ENCODE measurements at places on chromosomes 3 and 15.

DNA sequence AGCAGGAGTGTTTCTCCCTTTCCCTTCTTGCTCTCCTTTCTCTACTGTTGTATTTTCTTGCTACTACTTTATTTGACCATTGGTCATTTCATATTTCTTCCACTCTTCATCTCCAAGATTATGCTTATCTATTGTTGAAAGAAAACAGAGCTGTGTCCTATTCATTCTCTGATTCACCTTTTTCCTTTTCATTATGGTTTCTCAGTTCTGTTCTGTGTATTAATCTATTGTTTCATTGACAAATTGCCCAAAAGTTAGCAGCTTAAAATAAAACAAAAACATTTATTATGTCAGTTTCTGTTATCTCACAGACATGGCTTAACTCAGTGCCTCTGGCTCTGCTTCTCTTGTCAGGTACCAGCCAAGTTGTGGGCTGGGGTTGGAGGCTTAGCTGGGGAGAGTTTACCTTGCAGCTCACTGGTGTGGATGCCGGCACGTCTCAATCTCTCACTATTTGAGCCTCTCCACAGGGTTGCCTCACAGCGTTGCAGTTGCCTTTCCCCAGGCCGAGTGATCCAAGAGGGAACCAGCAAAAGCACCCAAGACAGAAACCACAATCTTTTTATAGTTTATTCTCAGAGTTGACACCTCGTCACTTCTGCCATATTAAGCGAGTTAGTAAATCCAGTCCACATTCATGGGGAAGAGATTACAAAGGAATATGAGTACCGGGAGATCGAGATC, 36.9 kb upstream of the FILIP1L start:
- no peak for DNase-seq

GRCh38 chr3:111715911-111716523, 120.9 kb upstream of the ZBED2 start:
- peak; percentile 62 for DNase-seq

DNA sequence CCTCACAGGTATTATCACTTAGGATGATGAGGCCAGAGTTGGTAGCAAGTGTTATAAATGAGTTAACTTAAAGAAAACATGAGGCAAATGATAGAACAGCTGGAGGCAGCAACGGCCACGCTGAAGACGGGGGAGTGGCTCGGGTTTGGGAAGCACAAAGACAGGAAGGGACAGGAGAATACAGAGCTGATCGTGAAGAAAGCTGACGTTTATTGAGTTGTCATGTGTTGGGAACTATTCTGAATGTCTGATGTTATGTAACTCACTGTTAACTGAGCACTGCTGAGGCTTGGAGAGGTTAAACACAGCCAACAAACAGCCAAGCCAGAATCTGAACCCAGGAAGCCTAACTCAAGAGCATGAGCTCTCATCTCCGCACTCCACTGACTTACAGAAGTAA, 42.3 kb downstream of the FGD5 start:
- no peak for DNase-seq

GRCh38 chr3:179436517-179436916, 14.8 kb downstream of the GNB4 start:
- DNase-seq, result no peak

DNA sequence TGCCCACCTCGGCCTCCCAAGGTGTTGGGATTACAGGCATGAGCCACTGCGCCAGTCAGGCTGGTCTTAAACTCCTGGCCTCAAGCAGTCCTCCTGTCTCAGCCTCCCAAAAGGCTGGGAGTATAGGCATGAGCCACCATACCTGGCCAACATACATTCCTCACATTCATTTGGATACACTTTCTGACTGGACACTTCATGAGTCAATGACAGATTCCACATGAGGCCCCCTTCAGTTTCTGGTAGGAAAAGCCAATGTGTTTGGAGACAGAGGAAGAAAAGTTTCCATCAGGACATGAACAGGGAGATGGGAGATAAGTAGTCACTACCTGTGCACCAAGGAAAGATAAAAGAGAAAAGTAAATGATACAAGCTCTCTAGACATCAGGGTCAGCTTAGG, 49.4 kb upstream of the GSK3B start:
- peak; percentile 43 for DNase-seq

- no peak for DNase-seq
Measured at GRCh38 chr3:88385090-88385489, 235.3 kb downstream of the C3orf38 start.

DNA sequence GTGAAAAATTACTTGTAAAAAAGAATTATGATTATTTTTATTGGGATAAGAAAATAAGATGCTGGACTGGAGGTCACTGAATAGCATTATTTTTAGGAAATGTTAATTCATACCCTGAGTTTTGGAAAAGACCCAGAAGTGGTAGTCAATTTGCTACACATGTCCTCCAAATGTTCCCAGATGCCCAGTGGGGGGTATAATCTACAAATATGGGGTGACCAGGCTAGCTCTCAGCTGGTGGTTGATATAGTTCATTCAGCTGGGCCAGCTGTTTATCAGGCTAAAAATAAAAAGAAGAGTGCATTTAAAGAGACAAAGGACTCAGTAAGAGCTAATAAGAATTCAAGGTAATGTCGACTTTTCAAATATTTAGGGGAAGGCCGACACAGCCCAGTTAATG, 402.0 kb upstream of the GOLIM4 start:
- no peak for DNase-seq

DNA sequence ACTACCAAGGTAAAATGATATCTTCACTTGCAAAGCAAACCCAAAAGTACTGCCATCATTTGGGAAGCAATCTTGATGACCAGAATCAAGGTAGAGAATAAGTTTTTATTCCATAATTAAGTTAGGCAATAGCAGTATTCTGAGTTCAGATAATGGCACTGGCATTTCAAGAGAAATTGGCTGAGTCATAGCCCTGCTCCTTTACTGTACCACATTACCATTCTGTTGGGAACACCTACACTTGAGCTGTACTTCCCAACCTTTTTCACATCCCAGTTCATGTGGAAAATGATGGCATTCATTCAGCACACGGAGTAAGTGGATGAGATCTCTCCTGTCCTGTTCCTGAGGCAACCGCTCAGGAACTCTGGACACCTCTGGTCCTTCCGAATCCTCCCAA, 311.6 kb upstream of the TPRG1 start:
- no peak for DNase-seq

GRCh38 chr15:74429781-74430400, 3.9 kb downstream of the SEMA7A start:
- DNase-seq, result no peak

- no peak for DNase-seq
Measured at GRCh38 chr3:117665296-117665695, 955.7 kb downstream of the TUSC7 start.

DNA sequence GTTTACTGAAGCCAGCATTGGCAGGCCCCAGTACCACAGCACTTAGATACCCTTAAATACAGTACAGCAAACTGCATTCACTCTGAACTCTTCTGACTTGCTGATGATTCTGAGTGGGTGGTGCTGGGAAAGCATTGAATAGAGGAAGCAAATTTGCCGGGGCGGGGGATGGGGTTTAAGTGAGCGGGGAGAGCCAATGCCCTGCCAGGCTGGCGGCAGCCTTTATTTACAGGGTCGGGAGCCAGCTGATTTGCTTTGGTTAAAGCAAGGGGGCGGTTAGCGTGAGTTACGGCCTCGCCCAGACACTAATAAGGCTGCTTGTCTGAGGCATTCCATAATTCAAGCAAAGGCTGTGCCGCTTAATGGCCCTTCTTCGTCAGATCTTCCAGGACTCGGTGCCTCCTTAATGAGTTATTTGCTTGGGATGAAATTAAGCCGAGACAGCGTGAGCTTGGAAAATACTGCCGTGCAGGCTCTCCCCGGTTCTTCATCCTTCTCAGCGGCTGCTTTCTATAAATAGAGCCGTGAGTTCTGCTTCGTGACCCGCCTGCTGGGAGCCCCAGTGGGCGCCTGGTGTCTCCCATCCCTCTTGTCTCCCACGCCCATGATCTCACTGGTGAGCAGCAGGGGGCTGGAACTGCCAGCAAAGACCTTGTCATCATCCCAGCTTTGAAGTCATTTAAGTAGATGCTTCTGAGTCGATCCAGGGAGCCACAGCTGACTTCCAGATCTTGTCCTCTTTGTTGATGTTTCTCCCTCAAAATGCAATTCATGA, 25.8 kb downstream of the SPSB4 start:
- no peak for DNase-seq

- no peak for DNase-seq
Measured at GRCh38 chr15:80442728-80443403, 38.7 kb downstream of the ARNT2 start.

- DNase-seq, result no peak
Measured at GRCh38 chr3:187856555-187856954, 111.3 kb upstream of the BCL6 start.

DNA sequence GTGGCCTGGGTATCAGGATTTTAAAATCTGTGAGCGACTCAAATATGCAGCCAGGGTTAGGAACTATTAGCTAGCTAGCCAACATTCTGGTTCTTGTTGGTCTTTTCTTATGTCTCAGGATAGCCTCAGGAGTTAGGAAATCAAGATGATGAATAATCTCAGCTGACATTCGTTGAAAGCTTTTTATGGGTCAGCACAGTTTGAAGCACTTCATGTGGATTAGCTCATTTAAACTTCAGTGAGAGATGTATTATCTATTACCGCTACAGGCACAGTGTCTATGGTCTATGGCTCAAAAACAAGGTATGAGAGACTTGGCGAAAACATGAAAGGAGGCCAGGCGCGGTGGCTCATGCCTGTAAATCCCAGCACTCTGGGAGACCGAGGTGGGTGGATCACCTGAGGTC, 187.5 kb upstream of the THRB start:
- DNase-seq, result no peak

DNA sequence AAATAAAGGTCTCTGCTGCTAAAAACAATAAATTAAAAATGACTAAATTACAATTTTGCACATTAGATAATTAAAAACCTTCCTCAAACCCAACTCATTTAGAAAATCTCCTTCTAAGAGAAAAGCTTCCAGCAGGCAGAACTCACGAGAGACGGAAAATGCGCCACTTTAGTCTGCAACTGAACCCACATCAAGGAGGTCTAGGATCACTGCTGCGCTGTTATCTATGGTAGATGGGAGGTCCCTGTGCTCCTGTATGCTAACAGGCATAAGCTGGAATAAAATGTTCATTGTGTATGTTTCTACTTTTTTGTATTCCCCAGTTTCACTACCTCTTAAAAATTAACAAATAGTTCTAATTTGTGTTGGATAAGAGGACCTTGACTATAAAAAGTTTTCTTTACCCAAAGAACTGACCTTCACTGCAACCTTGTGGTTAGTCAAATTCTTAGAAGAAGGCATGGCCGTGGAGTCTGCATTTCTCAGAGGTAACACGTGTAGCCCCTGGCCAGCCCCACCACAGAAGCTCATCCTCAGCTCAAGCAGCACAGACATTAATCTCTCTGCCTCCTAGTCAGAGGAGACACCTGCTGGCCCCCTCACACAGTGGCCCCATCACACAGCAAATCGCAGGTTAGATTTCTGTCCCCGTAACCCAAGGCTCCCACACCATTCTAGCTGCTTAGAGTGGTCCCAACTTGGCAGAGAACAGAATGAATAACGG, 22.3 kb downstream of the STIMATE start:
- DNase-seq, result no peak

DNA sequence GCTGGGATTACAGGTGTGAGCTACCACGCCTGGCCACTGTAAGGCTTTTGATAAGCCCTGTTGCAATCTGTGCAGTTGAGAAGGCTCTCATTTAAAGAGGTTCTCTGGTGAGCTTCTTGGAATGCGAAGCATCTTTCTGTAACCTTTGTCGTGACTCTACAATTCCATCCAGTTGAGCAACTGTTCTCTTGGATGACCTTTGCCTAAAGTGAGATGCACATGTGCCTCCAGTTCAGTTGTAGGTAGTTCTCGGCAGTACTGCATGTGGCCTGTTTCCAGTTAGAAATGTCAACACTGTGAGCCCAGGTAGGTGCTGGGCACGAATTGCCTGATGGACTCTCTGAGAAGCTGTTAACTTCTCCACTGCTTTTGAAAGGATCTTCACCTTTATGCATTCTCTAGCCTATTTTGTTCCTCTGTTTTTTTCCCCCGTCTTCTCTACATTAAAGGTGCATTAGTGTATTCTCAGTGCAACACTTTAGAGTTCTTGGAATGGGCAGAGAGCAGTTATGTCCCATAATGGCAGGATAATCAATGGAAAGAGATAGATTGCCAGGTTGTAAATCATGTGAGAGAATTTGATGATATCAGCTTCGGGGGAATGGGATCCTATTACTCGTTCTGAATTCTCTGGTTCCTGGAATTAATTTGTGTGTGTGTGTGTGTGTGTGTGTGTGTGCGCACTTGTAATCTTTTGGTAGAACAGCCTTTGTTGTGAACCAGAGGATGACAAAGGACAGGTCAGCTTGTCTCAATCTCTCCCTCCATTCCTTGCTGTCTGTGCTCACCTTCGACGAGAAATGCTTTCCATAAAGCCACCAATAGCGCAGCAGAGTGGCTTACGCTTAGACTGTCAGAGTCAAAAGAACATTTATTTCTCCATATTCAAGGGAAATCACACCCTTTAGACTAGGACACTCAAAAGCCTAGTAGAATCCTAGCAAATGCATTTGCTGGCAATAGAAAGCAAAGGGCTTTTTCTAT, 51.1 kb downstream of the PTPRG start:
- DNase-seq, result peak; percentile 13

DNA sequence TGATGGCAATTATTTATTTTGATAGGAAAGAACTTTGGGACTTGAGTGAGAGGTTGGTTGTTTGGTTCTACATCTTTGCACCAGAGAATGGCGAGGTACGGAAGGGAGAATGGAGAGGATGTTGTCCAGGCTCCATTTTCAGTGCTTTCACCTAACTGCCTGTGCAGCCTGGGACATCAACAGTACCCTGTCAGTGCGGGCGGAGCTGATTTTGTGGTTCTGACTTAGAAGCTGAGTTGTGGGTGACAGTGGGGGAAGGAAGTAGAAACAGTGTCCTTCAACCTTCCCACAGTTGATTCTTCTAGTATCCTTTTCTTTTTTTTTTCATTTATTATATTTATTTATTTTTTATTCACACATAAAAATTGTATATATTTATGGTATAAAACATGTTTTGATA, 95.3 kb downstream of the TIGIT start:
- DNase-seq, result no peak

DNA sequence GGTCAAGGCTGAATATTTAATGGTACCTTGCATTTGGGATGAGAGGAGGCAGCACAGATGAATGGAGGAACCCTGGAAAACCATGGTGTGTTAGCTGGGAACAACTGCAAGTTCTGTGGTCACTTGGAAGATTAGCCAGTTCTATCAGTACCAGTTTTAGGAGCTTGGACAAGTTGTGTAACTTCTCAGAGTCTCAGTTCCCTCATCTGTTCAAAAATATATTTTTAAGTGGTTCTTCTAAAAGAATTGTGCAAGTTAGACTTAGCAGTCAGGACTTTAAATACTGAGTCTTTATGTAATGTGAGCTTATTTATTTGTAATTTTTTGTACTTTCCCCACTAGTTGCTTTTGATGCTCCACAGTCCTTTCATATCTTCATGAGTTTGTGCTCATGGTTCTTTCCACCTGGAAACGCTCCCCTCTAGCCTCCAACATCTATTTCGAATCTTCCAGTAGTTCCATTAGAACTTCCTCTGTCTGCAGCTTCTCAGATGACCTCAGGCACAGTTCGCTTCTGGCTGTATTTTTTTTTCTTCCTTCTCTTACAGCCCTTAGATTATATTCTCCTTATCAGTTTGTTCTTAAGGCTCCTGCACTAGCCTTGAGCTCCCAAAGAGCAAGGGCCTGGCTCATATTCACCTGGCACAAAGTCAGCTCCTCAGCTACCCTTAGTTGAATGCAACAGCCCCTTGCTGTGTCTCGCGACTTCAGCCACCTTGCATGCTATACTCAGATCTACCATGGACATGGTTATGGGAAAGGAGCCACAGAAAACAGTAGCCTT, 27.1 kb downstream of the ITPR1 start:
- DNase-seq, result no peak

GRCh38 chr15:67838789-67839332, 984 bp downstream of the RNU6-1 start:
- peak; percentile 61 for DNase-seq
